ENCODE measurements at places on chromosomes 1 and 21. TPM values are rescaled to one million over a fixed set of nuclear protein-coding genes. Genes with fewer than 3 reads are reported as not detected.

Gene KCNA2
- 0.01 TPM for total RNA-seq

Gene TSPAN1
- total RNA-seq: 3.5 TPM

Gene CCDC17
- 0.29 TPM for total RNA-seq

Gene CDK18
- total RNA-seq: 1.0 TPM

Gene FMO5
- total RNA-seq: 0.39 TPM

Gene LRRN2
- total RNA-seq: 11.4 TPM

Gene CD2
- total RNA-seq: not detected

Gene HOOK1
- 0.21 TPM for total RNA-seq

Gene SAMSN1
- total RNA-seq: 0.16 TPM

Gene FCMR
- total RNA-seq: 5.1 TPM

Gene ZBTB17
- 11.4 TPM for total RNA-seq

Gene C1orf141
- total RNA-seq: not detected

Gene VAV3
- total RNA-seq: 0.66 TPM

Gene ATP1A4
- not detected for total RNA-seq

Gene CNKSR1
- 0.31 TPM for total RNA-seq

Gene CENPL
- total RNA-seq: 15.5 TPM

Gene HES5
- total RNA-seq: not detected

Gene GNG4
- total RNA-seq: 15.7 TPM

Gene CD52
- total RNA-seq: not detected

Gene OR2T5
- total RNA-seq: not detected

Gene CCDC24
- total RNA-seq: 8.0 TPM
